ENCODE measurements at places on chromosomes 3 and 15. TPM values are rescaled to one million over a fixed set of nuclear protein-coding genes. Genes with fewer than 3 reads are reported as not detected.

- DNase-seq: no peak
Observed at GRCh38 chr3:98552232-98553020, 20.6 kb downstream of the GPR15 start.

GRCh38 chr3:181076558-181076957 lies 87.0 kb upstream of the DNAJC19 start:
- DNase-seq: no peak

GRCh38 chr15:37767841-37768455 lies 166.5 kb upstream of the TMCO5A start:
- no peak for DNase-seq

- peak; percentile 81 for DNase-seq
Observed at GRCh38 chr3:46693892-46694226, 380 bp upstream of the ALS2CL start.

DNA sequence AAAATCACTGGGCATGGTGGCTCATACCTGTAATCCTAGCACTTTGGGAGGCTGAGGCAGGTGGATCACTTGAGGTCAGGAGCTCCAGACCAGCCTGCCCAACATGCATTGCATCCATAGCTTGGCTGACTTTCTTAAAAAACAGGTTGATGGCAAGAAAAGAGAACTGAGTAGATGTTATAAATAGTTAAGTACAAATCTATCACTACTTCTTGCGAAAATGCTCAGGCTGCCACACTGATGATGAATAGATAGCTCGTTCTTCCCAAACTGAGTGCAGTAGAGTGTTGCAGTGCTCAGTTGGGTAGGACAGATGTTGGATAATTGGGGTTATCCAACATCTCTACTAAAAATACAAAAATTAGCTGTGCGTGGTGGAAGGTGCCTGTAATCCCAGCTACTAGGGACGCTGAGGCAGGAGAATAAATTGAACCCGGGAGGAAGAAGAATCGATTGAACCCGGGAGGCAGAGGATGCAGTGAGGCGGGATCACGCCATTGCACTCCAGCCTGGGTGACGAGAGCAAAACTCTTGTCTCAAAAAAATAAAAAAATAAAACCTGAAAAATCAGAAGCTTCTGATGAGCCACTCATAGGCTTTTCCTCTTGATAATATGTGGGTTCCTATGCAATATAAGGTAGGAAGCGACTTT lies 1.2 kb downstream of the BTLA start:
- DNase-seq: no peak

Gene MUC4
- total RNA-seq: not detected

DNA sequence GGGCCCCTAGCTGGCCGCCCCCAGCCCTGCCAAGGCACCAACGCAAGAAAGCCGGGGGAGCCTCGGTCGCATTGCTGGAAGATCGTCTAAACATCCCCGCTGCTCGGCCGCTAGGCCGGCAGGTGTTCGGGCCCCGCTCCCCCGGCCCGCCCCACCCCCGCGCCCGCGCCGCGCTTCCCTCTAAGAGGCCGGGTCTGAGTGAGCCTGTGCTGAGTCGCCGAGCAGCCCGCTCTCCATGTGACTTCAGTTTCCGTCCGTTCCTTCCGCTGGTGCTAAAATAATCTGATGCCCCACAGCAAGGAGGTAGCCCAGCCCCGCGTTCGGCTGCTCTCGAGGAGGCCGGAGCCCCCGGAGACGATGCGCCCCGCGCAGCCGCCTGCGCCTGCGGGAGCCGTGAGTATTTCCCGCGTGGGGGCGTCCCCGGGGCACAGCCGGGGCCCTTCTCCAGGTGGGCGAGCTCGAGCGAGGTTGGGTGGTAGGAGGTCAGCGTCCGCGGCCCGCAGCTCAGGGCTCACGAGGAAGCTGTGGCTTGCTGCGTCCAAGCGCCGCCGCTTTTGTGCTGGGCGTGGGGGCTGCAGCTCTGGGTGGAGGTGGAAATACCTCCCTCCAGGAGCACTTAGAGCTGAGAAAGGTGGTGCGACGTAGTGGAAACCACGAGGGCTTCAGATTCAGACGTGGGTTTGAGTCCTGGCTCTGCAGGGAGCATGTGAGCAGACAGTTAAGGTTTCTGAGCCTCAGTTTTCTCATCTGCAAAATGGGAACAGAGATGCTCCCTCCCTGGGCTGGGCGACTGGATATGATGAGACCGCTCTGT lies at the start of gene NRROS:
Gene NRROS, plus strand, starts transcription at position 212 of the 814 bp plus-strand sequence. CDS start 14,846 bp downstream, outside the sequence.
- peak; percentile 86 for DNase-seq

DNA sequence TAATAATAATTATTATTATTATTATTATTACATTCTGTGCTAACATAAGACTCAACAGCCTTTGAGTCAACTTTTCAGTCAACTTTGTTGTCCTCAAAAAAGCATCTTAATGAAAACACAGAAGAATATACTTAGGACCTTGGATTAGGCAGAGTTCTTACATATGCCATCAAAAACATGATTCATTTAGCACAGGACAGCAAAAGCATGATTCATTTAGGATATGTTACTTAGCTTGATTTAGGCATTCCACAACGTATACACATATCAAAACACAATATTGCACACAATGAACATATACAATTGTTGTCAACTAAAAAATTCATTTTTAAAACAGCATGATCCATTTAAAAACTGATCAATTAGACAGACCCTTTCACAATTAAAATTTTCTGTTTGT lies 213.0 kb downstream of the FMN1 start:
- DNase-seq: no peak

DNA sequence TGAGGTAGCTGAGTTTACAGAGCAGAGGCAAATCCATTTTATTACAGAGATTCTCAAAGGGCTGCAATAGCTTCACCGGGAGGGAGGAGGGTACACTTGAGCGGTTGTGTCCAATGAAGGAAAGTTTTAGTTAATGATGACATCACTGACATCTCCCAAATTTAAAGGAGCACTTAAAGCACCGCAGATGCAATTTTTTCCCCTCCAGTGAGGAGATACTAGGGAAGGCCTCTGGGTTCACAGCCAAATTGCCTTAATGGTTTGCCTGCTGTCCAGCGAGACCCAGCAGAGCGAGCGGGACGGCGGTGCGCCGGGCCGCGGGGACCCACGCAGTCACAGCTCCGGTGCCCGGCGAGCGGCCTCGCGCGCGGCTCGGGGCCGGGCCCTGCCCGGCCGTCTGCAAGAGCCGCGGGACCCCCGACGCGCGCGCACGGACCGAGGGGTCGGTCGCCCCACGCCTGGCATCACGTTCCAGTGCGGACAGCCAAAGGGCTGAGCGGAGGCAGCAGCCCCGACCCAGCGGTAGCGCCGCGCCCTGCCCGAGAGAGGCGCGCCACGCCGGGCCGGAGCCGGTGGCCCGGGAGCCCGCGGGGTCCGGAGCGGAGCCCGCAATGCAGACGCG lies 160.5 kb upstream of the CHRNA7 start:
- DNase-seq: no peak

Gene SI
- not detected for total RNA-seq

- no peak for DNase-seq
Observed at GRCh38 chr15:57540736-57541135, 51.0 kb upstream of the MYZAP start.

Gene OR5K2
- total RNA-seq: not detected

- no peak for DNase-seq
Observed at GRCh38 chr3:14614862-14615261, 36.7 kb upstream of the CCDC174 start.

GRCh38 chr3:144463911-144464310 lies 492.3 kb downstream of the DIPK2A start:
- DNase-seq: no peak

- DNase-seq: no peak
Observed at GRCh38 chr3:105526360-105527111, 159.8 kb downstream of the ALCAM start.

GRCh38 chr3:158097593-158098308 lies 8.5 kb downstream of the SHOX2 start:
- DNase-seq: peak; percentile 50

GRCh38 chr3:127137757-127138536 lies 55.0 kb upstream of the PRR23E start:
- DNase-seq: no peak

- DNase-seq: no peak
Observed at GRCh38 chr15:25766417-25766816, 96.7 kb downstream of the ATP10A start.

Gene TOP2B
- 98.3 TPM for total RNA-seq

Gene DAZL
- not detected for total RNA-seq

GRCh38 chr15:48170981-48171380 lies 7.1 kb downstream of the MYEF2 start:
- DNase-seq: no peak

- no peak for DNase-seq
Observed at GRCh38 chr3:176780766-176781165, 416.5 kb downstream of the TBL1XR1 start.

- no peak for DNase-seq
Observed at GRCh38 chr3:139353920-139354556, 10.2 kb downstream of the MRPS22 start.

Gene TMOD2
- total RNA-seq: 33.1 TPM

DNA sequence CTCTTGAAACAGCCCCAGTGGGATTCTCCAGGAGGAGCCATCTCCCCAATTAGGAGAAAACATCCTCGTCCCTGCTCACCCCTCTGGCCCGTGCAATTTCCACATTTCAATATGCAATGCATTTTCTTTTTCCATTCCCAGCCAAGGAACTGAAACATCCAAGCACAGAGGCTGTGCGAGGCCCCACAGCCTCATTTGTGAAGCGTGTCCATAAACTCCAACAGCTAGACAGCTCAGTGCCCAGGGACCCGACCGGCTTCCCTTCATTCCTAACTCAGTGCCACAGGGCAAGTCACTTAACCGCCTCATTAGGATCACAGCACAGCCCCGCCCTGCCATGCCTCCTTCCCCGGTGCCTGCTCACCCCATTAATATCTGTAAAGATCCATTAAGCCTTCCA lies 204.2 kb upstream of the IGF1R start:
- DNase-seq: no peak

Gene ALDH1L1
- 31.2 TPM for total RNA-seq

- no peak for DNase-seq
Observed at GRCh38 chr15:51401051-51401780, 59.8 kb downstream of the GLDN start.

Gene SLC9C1
- 0.29 TPM for total RNA-seq

DNA sequence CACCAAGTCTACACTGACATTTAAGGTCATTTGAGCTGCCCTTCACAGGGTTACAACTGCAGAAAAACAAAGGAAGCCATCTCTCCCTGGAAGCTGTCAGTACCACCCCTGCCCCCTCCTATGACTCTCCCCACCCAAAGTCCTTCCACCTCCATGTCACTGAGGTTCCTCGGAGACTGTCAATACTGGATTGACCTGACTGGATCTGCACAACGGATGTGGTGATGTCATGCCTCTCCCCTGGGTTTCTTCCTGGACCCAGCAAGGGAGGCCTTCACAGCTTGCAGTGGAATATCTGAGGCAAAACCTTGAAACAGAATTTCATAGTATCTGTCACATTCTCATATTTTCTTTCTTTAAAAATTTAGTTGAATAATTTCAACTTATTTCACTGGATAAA lies 153.5 kb downstream of the CLSTN2 start:
- no peak for DNase-seq

- DNase-seq: no peak
Observed at GRCh38 chr15:63319065-63319464, 41.7 kb downstream of the APH1B start.

DNA sequence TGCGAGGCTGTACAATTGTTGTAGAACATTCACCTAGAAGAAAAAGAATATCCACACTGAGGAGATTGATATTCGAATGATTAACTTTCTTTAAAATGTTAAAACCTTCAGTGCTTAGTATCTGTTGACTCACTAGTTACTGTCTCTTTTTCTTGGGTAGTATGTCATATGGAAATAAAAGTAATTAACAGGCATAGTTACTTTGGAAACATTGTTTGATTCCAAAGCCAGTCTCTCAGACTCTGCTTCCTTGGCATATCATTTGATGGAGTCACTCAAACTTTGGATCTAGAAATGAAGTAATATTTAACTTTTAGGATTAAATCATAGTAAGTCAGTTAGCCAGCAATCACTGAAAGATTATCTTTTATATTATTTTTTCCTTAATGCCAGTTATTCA lies 63.4 kb downstream of the MAP2K5 start:
- DNase-seq: no peak

Gene CCR2
- 2.8 TPM for total RNA-seq

- DNase-seq: no peak
Observed at GRCh38 chr3:89025185-89025584, 82.2 kb upstream of the EPHA3 start.

Gene KCNAB1
- total RNA-seq: 22.6 TPM

DNA sequence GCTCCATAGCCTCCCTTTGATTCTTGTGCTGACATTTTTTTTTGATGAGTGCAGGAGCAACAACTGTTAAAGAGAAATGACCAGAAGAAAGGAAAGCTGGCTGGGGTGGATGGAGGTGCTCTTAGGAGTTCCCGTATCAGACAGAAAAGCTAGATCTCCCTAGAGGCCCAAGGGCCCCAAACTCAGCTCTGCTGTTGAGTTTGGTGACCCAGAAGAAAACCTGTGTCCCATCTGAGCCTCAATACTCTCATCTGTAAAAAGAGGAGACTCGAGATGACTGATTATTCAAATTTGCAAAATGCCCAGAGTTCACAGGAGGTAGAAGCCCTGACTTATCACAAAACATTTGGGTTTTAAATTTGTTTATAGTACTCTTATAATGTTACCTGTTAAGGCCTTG lies 142.4 kb downstream of the TIGIT start:
- no peak for DNase-seq

DNA sequence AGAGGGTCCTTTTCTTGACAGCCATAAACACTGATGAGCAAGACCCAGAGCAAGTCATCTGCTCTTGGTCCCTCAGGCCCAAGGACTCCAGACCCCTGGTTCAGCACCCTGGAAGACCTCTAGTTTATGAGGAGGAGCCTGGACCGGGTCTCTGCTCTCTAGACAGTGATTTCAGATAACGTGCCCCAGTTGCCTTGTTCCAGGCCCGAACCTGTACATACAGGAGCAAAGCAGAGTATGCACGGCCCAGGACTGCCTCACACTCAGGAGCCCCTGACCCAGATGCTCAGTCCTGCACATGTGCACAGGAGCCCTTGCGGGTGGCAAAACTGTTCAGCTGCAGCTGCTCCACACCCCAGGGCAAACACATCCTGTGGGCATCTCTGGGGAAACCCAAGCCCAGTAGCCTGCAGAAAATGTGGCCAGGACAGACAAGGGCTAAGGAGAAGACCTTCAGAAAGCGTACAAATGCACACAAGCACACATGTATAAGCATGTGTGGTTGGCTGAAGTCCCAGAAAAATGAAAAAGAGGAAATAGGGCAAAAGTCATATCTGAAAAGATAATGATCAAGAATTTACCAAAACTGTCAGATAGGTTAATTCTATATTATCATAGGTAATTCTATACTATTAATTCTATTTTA lies 59.9 kb upstream of the CORO2B start:
- no peak for DNase-seq

GRCh38 chr3:36193448-36193847 lies 186.9 kb upstream of the STAC start:
- DNase-seq: no peak

Gene MOBP
- total RNA-seq: 0.23 TPM

Gene FMN1
- 23.4 TPM for total RNA-seq

Gene ANKRD34C
- total RNA-seq: 0.42 TPM

- peak; percentile 86 for DNase-seq
Observed at GRCh38 chr15:45187894-45188830, at the start of gene SHF. SHF (minus strand) TSS chr15:45187966; CDS start chr15:45187951, 15 bp downstream.

Gene SNX1
- total RNA-seq: 122 TPM
